ENCODE measurements at places on chromosomes 13 and 19.

- no peak for DNase-seq
These were observed 8.6 kb downstream of the SLC46A3 start for GRCh38 chr13:28710161-28710560.

DNA sequence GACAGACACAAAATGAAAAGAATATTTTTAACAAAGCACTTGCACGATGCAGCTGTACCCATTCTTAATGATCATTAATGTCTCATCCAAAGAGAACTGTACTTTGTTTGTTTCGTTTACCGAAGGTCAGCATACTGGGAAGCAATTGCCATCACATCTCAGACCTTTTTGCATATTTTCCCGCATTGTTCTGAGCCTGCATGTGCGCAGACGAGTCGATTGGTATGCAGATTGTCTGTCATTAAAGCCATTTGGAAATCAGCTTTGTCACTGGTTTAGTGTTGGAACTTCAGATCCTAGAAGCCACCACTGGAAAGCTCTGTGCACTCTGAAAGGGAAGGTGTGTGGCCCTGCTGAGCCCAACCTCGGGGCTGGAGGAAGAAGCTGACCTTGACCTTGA lies 15.6 kb downstream of the SPACA7 start:
- peak; percentile 53 for DNase-seq

GRCh38 chr13:46281779-46282178 lies 70.1 kb downstream of the LRRC63 start:
- no peak for DNase-seq

DNA sequence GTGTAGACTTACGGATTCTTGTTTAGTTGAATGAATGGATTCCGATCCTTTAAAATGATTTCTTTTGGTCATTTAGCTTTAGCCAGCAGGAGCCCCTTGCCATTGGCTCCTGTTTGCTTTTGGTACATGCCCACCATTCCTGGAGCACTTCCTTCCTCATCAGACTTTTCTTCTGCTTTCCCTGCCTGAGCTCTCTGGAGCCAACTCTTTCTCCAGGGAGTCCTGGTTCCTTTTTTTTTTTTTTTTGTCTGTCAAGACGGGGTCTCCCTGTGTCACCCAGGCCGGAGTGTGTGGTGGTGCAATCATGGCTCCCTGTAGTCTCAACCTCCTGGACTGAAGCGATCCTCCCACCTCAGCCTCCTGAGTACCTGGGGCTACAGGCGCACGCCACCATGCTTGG lies 37.8 kb downstream of the SMARCA4 start:
- DNase-seq = no peak

DNA sequence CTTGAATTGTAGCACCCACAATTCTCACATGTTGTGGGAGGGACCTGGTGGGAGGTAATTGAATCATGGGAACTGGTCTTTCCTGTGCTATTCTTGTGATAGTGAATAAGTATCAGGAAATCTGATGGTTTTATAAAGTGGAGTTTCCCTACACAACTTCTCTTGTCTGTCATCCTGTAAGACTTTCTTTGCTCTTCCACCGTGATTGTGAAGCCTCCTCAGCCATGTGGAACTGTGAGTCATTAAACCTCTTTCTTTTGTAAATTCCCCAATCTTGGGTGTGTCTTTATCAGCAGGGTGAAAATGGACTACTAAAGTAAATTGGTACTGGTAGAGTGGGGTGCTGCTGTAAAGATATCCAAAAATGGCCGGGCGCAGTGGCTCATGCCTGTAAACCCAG lies 215.6 kb downstream of the LIG4 start:
- no peak for DNase-seq

GRCh38 chr19:3184847-3185460 lies 776 bp upstream of the NCLN start:
- peak; percentile 79 for DNase-seq

- DNase-seq = no peak
These were observed 209.3 kb downstream of the KCNRG start for GRCh38 chr13:50224534-50224933.

DNA sequence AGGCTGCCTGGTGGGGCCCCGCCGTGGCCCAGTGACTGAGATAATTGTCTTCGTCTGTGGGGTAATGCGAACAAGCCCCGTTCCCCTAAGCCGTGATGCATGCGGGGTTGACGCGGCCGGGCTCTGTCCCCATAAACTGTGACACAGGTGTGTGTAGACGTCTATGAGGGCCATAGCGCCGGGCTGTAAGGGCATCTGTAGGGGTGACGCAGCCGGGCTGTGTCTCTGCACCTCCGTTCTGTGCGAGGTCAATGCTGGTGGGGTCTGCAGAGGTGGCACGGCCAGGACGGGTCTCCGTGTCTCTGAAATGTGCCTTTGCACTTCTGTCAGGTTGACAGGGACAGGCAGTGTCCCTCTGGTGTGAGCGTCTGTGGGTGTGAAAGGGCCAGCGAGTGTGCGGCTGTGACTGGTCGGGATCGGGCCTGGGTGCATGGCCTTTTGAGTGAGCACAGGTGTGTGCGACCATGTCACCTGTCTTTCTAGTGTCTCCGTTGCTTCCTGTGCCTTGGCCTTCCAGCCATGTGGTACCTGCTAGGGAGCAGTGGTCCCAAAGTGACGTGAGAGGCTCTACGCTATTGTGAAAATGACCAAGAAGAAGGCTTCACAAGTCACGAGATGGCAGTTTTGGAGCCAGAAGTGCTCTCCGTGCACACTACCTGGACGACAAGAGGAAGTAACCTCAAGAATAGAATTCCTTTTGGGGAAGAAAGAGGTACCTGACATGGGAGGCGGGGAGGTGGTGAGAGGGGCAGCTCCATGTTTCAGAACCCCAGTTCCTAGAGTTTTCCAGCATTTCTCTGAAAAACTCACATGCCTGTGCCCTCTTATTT lies 16.4 kb upstream of the ZNF331 start:
- no peak for DNase-seq

DNA sequence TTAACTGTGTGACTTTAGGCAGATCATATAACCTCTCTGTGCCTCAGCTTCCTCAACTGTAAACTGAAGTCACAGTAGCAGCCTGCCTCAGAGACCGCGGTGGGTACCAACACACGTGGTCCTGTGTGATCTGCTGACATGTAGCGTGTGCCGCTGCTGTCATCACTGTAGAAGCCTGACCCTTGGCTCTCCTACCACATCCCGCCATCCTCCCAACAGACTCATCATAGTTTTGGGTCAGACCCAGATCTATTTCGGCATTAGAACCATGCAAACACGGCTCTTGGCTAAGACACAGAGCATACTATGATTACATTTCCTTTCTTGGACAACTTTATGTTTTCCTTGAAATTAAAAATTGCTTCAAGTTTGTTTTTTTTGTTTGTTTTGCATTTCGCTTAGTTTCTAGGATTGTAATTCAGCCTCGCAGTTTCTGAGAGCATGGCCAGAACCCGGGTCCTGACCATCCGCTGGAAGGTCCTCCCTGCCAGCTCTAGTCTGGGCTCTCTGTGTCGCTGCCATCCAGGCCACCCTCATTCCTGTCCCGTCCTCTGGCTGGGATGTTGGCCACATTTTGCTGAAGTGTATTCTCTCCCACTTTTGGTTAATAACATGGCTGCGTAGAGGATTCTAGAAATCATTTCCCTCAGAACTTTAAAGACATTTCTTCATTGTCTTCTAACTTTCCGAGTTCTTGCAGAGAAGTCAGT lies 53.0 kb downstream of the GGACT start:
- DNase-seq = no peak

GRCh38 chr19:9166846-9167245 lies 11.9 kb upstream of the OR7D2 start:
- no peak for DNase-seq

- no peak for DNase-seq
These were observed 63.8 kb downstream of the SHISA2 start for GRCh38 chr13:25987987-25988386.

- no peak for DNase-seq
These were observed at the start of gene GIPC3 for GRCh38 chr19:3585301-3586126. Gene GIPC3 (plus strand): TSS chr19:3585478. CDS start chr19:3585598, 120 bp downstream.

- DNase-seq = peak; percentile 54
These were observed 746.6 kb downstream of the UQCRFS1 start for GRCh38 chr19:28466107-28467045.

DNA sequence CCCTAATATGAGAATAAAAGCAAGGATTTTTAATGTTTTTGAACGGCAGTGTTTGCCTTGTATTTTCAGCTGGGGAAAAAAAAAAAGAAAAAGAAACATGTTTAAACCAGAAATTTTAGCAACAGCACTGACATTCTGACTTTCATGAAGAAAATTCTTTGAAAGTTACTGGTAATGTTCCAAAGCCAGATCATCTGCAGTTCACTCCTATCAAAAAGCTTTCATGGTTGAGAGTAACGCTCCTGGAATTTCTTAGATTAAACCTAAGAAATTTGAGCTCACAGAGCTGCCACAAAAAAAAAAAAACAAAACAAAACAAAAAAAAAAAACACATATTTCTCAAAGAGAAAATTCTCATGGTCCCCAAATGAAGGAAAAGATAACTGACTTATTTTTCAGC lies 1106.7 kb downstream of the EFNB2 start:
- no peak for DNase-seq

DNA sequence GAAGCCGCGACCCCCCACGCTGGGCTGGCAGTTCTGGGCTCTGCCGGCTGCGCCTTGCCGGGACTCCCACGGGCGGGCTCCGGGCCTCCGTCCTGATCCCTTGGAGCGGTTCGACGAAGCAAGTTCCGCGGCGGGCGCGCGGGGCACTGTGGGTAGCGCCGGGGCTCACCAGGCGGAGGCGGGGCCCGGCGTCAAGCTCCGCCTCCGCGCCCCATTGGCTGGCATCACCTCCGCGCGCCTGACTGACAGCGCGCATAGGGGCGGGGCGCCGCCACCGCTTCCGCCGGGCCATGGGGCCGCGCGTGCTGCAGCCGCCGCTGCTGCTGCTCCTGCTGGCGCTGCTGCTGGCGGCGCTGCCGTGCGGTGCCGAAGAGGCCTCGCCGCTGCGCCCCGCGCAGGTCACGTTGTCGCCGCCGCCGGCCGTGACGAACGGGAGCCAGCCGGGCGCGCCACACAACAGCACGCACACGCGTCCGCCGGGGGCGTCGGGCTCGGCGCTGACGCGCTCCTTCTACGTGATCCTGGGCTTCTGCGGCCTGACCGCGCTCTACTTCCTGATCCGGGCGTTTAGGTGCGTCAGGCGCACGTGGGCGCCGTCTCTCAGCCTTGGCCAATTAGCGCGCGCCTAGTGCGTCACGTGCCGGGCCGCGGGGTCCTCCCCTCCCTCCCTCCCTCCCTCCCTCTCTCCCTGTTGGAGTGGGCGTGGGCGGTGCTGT lies at the start of gene FAM174C:
Gene FAM174C, plus strand, starts transcription at position 271 of the 716 bp plus-strand sequence. Its CDS starts 20 bp downstream, at position 291.
- peak; percentile 93 for DNase-seq

GRCh38 chr19:9847087-9847671 lies 12.1 kb downstream of the PIN1 start:
- no peak for DNase-seq

- DNase-seq = no peak
These were observed 161.6 kb downstream of the ZIC5 start for GRCh38 chr13:99809926-99810325.

DNA sequence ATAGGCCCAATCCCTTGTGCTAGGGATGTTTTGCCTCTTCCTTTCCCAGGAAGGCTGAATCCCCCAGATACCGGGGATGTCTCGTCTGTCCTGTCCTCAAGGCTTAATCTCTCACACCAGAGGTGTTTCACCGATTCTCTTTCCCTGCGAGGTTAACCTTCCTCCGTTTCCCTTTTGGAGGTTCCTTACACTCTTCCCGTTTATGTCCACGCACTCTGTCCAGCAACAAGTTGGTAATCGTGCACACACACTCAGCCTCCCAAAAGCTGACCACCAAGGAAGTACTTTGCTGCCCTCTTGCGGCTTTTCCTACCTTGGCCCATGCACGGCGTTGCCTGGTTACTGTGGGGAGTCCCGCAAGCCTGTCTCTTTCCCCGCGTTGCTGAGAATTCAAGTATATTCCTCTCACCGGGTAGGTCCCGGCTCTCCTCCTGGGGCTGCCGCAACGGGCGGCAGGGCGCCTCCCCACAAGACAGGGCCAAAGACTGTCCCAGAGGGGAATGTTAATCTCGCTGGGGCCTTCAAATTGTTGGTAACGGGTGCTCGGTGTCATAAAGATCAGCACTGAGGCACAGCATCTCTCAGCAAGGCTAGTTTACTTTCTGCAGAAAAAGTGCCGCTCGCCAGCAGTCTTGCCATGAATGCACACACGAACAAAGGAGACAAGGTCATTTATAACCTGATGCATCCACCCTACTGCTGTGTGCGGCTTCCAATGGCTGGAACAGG lies 36.7 kb upstream of the CD177 start:
- DNase-seq = peak; percentile 65
